ENCODE measurements at places on chromosomes 3 and 15.
A peak's percentile ranks its signal among the peaks of the same experiment; 100 is the strongest.

- peak; percentile 6 for DNase-seq
These were observed 16.3 kb upstream of the TRAT1 start for GRCh38 chr3:108806316-108806715.

DNA sequence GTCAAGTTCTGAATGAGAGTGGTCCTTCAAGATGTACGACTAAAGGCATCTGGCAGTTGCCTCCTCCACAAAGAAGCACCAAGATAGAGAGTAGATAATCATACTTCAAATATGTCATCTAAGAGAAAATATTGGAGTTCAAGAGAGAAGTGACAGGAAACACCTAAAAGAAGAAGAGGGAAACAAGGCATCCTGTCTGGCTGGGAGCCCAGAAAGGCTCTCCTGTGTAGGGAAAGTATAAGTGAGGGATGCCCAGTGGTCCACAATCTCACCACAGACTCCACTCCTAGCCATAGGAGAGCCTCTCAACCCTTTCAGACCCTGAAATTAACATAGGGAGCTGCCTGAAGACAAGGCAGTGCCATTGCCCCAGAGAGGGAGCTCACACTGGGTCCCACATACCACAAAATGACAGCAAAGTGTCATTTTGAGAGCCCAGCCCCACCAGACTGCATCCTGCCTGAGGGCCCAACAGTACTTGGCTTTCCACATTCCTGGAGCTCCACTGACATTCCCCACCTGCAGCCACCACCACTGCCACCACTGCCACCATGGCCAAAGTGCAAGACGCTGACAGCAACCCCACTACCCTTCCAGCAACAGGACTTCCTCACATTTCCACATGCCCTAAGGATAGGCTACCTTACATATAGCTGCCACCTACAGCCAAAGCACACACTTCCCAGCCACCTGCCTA is 210.6 kb downstream of the ATP8B4 start:
- no peak for DNase-seq

- no peak for DNase-seq
These were observed 42.1 kb downstream of the ISL2 start for GRCh38 chr15:76378691-76379090.

GRCh38 chr3:192487033-192487432 is 240.3 kb downstream of the FGF12 start:
- no peak for DNase-seq

DNA sequence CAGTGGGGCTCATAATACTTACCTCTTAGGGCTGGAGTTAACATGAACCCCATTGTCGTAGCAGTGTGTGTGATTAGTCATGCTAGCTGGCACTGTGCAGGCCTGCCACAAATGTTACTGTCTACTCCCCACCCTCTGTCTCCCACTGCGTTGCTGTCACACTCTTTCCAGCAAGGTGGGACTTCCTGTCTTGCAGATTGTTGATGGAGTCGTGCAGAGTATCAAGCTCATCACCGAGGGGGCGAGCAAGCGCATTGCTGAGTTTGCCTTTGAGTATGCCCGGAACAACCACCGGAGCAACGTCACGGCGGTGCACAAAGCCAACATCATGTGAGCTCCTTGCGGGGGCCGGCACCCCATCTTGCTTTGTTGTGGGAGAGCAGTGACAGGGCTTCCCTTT is 12.9 kb downstream of the IDH3A start:
- DNase-seq = peak; percentile 37

GRCh38 chr3:52829906-52830463 is 487 bp downstream of the ITIH4 start:
- no peak for DNase-seq

DNA sequence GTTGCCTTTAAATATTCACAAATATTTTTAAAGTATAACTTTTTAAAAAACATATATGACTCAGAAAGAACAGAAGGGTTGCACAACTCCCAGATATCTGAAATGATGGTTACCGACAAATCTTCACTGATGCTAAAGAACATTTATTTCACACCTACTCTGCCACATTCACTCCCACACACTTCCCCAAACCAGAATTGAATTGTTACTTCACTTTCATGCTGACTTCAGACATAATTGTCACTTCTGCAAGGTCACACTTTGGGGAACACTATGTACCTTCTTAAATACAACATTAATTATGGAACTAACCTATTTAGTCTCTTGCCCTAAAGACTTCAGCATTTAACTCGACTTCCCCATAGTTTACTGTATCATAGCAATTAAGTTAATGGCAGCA is 795.1 kb downstream of the FHIT start:
- no peak for DNase-seq

GRCh38 chr3:194133661-194134230 is 2.2 kb upstream of the HES1 start:
- DNase-seq = no peak

DNA sequence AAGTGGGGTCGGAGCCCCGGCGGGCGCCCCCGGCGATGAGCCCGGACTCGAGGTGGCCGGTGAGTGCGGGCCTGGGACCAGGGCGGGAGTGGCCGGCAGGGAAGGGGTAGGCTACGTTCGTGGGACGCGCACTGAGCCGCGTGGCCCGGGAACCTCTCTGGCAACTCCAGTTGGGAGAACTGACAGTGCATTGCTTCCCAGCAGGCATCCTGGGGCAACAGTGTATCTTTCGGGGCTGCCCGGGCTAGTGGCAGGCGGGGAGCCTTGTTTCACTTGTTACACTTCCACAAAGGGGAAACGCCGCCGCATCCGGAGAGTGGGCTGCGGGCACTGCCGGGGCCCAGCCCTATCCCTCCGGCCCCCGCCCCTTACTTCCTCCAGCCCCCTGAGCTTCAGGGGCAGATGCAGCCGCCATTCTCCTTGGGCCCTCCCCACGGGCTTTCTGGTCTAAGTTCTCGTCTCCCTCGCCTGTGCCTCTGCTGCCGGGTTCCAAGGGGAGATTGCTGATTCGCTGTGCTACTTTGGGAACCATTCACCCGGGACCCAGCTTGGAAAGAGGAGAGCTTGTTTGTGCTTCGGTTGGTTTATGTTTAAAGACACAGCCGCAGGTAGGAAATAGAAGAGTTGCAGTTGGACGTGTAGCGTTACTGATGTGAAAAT is 675 bp downstream of the BRPF1 start:
- no peak for DNase-seq

GRCh38 chr3:55637906-55638638 is 151.0 kb upstream of the WNT5A start:
- no peak for DNase-seq

DNA sequence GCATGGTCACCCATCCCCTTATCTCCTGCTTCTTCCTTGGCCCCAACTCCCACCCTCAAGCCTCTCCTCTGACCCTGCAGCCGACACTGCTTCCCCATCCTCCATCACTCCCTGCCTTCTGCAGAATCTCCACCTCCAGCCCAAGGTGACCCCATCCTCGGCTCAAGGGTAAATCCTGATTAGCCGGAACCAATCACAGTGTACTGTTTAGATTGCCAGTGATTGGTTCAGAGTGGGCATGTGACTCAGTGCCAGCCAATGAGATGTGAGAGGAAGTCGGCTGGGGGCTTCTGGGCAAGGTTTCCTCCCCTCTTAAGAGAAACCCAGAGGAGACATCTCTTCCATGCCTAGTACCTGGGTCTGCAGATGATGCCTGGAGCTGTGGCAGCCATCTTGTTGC is 10.3 kb downstream of the CACNA2D2 start:
- DNase-seq = no peak

- DNase-seq = no peak
These were observed 55.2 kb downstream of the CAPN7 start for GRCh38 chr3:15261274-15261673.

DNA sequence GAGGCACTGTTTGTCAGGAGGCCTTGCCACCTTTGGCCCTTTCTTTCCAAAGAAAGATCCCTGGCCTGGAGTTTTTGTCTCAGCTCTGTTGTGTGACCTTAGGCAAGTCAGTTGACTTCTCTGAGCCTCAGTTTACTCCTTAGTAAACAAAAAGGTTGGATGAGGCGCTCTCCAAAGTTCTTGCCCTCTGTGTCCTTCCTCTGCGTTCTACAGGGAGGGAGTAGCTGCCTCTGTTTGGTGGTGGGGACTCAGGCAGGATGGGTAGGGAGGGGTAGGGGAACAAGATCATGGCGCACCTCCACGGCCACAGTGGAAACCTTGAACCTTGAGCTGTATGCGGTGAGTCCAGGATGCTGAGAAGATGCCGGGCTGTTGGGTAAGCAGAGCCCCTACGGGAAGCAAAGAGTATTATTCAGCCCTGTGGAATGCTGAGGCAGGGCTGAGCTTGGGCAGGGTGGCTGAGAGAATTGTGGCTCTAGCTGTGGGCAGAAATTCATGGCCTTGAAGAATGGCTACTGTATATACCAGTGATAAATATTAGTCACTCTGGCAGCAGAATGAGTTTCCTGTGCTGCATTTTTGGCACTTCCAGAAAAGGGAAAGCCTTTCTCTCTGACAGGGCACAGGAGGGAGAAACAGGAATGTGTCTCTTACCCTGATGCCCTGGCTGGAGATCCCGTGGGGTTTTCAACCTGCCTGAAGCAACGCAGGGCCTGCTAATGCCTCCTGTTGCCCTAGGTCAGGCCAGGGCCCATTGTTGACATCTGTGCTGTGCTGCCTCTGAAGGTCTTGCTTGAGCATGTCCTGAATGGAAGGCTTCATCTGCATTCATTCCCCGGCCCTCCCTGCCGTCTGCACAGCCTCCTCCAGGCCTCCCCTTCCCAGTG is 39.9 kb downstream of the SMAD3 start:
- no peak for DNase-seq

DNA sequence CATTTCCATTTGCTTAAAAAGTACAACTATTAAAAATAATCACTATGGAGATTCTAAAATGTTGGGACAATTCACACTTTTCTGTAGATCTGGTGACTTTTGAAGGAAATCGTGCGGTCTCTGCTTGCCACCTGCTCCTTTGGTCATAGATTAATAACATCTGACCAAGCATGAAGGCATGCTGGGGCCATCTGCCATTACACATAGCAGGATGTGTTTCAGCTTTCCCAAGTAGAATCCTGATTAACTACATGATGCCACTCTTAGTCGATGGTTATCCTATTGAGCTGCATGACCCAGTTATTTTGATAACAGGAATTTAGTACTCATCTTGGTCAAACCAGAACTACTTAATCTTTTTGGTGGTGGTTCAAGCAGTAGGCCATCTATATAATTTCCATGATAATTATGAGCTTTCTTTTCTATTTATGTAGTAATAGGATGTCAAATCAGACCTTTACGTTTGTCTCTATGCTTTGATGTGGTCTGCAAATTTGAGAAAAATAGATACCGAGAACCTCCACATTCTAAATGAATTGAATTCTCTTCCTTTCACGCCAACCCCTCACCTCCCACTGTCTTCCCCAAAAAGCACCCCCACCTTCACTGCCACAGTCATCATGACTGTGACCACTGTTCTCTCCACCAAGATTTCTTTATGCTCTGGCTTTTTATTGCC is 158.1 kb downstream of the DIPK2A start:
- DNase-seq = no peak

DNA sequence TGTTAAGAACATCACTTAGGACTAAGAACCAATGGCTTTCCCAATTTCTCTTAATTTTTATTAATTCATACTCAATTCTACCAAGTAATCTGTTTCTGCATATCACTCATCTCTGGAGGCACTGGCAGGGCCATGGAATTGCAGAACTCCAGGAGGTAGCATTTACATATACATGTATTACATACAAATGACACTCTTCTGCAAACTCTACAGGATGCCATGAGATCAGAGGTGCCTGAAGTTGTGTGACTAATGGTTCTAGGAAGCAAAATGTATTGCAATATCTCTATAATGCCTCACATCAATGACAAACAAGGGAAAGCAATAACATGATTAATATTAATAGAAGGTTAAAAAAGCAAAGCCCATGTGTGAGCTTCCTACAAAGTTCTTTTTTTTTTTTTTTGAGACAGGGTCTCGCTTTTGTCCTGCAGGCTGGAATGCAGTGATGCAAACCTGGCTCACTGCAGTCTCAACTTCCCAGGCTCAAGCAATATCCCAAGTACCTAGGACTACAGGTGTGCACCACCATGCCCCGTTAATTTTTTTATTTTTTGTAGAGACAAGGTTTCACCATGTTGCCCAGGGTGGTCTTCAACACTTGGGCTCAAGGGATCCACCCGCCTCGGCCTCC is 33.0 kb downstream of the DENND6A start:
- DNase-seq = no peak

DNA sequence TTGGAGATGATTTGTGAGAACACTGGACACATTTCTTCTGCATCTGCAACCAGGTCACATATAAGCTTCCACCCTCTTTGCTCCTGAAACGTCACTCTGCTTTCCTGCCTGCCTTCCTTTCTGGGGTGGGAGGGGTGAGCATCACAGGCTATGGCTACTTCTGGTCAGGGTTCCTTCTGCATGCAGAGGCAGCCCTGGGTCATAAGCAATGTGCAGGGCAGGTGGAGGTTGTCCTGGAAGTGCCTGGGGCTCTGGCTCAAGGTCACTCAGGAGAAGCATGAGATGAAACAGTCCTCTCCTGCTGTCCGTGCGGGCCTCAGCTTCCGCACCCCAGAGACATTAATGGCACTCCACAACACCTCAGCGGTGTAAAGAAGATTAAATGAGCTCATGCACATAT is 15.1 kb downstream of the SLC6A20 start:
- no peak for DNase-seq

- no peak for DNase-seq
These were observed 17.7 kb downstream of the STARD9 start for GRCh38 chr15:42593143-42593542.

GRCh38 chr3:53776494-53777101 is 69.6 kb downstream of the CHDH start:
- no peak for DNase-seq

- no peak for DNase-seq
These were observed 152.9 kb downstream of the IGF1R start for GRCh38 chr15:98801234-98801561.

DNA sequence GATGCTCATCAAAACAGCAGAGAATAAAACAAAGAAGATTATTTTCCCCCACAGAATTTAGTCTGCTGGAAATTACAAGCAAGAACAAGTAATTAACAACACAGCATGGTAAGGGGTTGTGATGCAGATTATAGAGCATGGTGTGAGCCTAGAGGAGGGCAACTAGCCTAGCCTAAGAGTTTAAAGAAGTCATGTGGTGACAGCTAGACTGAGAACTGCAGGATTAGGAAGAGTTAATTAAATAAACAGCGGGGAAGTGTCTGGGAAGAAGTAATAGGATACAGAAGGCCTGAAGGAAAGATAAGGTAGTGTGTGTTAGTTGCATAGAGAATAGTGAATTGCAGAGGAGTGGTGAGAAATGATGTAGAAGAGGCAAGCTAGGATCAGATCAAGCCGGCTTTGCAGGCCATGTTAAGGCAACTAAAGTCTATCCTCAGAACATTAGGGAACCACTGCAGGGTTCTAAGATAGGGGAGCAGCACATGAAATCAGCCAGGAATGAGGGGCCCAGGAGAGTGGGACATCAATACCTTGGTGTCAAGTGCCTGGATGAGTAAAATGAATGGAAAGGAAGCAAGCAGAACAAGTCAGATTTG is 11.9 kb upstream of the PKM start:
- no peak for DNase-seq

All from T follicular helper cell (primary cell).